ENCODE measurements at places on chromosomes 13 and 19.

GRCh38 chr19:17877696-17878095 is 6.0 kb downstream of the SLC5A5 start:
- no peak for DNase-seq

DNA sequence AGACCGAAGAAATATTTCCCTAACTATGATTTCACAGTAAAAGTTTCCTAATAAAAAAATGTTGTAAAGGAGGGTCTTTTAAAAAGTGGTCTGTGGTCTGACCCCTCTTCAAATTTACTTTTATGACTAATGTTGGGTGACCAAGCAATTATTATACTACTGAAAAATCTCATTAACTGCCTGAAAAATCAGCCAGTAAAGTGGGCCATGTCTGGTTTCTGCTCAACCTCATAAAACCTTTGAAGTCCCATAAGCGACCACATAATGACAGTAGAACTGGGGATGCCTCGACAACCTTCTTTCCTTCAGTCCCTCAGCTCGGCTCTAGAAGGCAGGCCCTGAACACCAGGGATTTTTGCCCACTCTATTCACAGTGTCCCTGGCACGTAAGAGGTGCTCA is 434.3 kb downstream of the EFNB2 start:
- DNase-seq, result no peak

GRCh38 chr13:41648314-41648935 is 191.1 kb downstream of the RGCC start:
- peak; percentile 11 for DNase-seq

DNA sequence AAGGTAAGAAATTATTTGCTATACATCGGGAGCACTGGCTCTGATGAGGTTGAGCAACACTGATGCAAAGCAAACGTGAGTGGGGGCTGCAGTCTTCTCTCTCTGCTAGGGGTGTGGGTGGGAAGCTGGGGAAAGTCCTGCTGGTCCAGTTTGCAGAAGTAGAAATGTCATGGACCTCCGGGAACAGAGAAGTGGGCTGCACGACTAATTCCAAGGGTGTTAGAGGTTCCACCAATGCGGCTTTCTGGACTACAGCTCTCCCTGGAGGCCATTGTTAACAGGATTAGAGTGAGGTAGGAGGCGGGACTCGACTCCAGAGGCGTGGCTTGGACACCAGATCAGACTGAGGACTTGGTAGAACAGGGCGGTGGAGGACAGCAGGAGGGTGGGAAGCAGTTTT is 5.7 kb upstream of the FBXO27 start:
- DNase-seq, result peak; percentile 32

- no peak for DNase-seq
Measured at GRCh38 chr19:1066748-1067340, at the start of gene ARHGAP45. TSS of gene ARHGAP45 (plus strand) at chr19:1067167. CDS start at chr19:1067406, 239 bp downstream.

DNA sequence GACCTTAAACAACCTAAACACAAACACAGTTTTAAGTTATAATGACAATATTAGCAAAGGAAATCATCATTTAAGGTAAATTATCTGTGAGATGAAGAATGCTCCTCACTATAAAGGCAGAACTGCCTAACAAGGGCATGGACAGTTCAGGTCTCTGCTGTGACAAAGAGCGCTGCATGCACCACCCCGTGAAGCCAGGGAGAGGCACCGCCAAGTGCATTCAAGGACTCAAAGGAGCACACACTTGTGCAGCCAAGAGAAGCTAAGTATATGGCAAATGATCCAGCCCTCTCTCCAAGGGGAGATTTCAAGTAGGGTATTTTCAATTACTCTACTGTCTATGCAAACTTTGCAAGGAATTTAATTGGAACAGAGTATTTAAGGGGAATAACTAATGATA is 126.0 kb downstream of the RAP2A start:
- no peak for DNase-seq

- peak; percentile 63 for DNase-seq
Measured at GRCh38 chr19:36973021-36973843, 57.1 kb downstream of the ZNF568 start.

GRCh38 chr19:16581145-16581970 is 9.1 kb upstream of the SLC35E1 start:
- DNase-seq, result no peak

DNA sequence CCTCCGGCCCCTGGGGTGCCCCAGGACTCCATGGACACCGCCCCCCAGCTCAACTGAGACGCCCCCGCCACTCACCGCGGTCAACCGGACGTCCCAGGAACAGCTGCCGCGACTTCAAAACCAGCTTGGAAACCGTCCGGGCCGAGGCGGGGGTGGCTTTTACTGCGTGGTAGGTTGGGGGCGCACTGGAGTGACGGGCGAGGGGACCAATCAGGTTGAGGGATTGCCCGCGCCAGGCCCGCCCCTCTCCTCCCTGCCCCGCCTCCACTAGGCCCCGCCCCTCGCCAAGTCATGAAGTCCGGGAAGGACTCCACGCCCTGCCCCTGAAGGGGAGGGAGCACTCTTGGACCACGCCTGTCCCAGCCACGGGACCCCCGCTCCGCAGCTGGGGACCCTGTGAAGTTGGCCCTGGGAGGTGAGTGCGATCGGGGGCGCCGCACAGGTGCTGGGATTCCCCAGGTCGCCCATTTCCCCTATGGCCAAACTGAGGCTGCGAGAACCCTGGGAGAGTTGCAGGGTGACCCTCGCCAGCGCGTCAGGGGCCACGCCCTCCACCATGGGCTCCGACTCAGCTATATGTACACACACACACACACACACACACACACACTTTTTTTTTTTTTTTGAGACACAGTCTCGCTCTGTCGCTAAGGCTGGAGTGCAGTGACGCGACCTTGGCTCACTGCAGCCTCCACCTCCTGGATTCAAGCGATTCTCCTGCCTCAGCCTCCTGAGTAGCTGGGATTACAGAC is at the start of gene PLIN3:
TSS of gene PLIN3 (minus strand) at position 134 of the 752 bp plus-strand sequence. CDS start 6,273 bp downstream, outside the sequence.
- DNase-seq, result peak; percentile 96

DNA sequence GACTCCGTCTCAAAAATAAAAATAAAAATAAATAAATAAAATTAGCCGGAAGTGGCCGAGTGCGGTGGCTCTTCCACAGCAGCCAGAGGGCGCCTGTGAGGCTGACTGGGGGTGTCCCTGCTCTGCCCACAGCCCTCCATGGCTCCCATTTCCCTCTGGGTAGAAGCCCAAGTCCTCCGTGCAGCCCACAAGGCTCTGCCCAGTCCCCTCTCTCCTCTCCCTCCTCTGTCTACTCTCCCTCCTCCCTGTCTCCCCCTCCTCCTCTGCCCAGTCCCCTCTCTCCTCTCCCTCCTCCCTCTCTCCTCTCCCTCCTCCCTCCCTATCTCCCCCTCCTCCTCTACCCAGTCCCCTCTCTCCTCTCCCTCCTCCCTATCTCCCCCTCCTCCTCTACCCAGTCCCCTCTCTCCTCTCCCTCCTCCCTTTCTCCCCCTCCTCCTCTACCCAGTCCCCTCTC is 20.4 kb downstream of the MISP start:
- peak; percentile 70 for DNase-seq

- DNase-seq, result no peak
Measured at GRCh38 chr13:109644069-109644750, 142.2 kb downstream of the IRS2 start.

GRCh38 chr13:30300596-30300995 is 6.8 kb downstream of the KATNAL1 start:
- DNase-seq, result no peak

- no peak for DNase-seq
Measured at GRCh38 chr19:17757125-17757524, 5.8 kb downstream of the FCHO1 start.

GRCh38 chr13:30898070-30898469 is 8.0 kb upstream of the MEDAG start:
- no peak for DNase-seq

GRCh38 chr13:40101708-40102359 is 446.4 kb downstream of the COG6 start:
- DNase-seq, result no peak

GRCh38 chr19:11145536-11145924 is 10.1 kb downstream of the SPC24 start:
- no peak for DNase-seq

DNA sequence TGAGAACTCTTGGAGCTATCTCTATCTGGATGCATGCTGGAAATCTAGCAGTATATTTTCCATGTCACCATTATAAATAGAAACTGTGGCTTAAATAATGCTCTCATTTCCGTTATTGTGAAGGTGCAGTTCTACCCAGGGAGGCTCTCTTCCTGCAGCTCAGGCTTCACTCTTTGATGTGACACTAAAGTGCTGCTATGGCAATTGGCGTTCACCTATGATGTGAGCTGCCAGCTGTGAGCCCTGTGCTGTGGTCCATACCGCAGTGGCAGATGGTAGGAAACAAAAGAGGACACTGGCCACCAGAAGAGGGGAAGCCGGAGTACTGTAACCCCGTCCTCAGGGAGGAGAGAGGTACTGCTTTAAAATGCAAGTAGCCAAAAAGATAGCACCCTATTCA is 40.6 kb upstream of the ZNF681 start:
- no peak for DNase-seq
